Omental fat pad (tissue), 4 donors: ENCODE measurements at places on chromosomes 3 and 15. TPM values are rescaled to one million over a fixed set of nuclear protein-coding genes. Genes with fewer than 3 reads are reported as not detected.

Gene GOLGA8G
- total RNA-seq = not detected

Gene GNAT1
- total RNA-seq = not detected

DNA sequence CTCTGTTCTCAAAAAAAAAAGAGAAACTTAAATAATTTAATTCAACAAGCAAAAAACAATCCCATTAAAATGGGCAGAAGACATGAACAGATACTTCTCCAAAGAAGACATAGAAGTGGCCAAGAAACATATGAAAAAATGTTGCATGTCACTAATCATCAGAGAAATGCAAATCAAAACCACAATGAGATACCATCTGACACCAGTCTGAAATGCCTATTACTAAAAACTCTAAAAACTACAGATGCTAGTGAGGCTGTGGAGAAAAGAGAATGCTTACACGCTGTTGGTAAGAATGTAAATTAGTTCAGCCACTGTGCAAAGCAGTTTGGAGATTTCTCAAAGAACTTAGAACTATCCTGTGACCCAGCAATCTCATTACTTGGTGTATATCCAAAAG, 382.9 kb downstream of the OTOL1 start:
- DNase-seq = no peak

GRCh38 chr3:172103724-172104123, 64.3 kb downstream of the FNDC3B start:
- no peak for DNase-seq

GRCh38 chr3:114827495-114827894, 319.6 kb downstream of the ZBTB20 start:
- DNase-seq = no peak

DNA sequence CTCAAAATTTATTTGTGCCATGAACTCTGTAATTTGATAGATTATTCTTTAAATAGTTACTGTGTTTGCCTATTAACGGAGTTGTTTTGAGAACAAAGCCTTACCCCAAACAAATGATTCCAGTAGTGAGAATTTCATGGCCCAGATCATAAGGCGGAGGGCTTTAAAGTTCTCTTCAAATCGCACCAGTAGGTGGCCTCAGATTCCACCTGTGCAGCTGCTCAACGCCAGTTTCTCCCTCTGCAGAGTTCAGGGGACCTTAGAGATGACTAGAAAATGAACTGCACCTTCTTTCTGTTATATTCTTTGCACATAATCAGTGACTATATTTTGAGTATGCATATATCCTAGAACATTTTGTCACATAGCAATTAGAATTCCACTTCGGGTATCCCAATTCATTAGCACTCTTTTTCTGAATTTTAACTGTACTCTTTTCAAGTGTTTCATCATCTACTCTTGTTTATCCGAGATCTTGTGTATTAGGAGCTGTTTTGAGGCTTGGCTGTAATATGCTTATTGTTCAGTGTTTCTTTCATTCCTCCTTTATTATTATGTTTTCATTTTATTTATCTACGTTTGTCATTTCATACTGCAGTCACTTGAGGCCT, 232.6 kb upstream of the CHRM5 start:
- DNase-seq = no peak

DNA sequence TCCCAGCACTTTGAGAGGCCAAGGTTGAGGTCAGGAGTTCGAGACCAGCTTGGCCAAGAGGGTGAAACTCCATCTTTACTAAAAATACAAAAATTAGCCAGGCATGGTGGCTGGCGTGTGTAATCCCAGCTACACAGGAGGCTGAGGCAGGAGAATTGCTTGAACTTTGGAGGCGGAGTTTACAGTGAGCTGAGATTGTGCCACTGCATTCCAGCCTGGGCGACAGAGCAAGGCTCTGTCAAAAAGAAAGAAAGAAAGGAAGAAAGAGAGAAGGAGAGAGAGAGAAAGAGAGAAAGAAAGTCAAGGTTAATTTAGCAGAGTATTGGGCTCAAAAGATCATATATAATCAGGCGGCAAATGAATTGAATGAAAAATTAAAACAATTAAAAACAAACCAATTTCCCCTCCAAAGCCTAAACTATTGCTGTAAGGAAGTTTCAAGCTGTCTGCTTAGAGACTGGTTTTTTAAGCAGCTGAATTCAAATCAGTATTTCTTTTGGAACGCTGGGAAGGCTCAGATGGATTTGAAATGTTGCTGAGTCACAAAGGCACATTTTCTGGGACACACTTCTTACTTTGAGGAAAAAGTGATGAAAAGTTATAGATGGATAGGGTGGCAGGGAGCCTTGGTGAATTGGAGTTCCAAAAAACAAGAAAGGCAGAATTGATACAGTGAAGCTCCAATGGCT, 81.3 kb upstream of the BHLHE40 start:
- no peak for DNase-seq

DNA sequence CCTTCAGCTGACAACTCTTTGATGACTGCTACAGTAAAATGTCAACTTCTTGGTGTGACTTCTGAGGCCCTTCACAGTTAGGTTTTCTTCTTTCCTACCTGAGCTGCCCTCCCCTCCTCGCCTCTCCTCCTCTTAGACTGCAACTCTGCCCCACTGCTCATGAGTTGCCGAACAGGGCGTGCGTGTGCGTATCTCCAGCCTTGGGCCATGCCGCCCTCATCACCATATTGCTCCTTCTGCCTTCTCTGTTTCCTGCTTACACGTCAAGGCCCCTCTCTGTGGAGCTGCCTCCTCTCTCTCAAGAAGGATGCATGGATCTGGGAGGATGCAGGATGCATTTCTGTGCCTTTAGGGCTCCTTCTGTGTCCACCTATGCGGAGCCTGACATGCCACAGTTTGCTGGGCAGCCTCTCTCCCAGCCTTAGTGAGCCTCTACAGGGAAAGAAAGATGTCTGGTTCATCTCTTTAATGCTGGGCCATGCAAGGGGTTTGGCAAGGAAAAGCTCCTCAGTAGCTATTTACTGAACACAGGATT, 205.9 kb downstream of the RPLP1 start:
- DNase-seq = no peak

DNA sequence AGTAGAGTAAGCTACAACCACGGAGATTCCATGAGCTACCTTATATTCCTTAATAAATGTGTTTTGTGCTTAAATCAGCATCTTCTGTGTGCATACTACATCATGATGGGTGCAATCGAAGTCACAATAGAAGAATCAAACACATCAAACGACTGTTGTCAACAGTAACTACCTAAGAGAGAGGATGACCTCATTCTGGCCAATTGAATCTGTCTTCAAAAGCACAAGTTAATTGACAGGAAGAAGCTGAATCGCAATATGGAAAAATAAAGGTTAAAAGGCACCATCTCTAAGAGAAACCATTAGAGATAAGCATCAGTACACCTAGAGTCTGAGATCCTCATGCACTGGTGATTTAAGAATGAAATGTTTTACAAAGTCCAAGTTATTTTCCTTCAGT, 39.0 kb downstream of the CD200R1L start:
- DNase-seq = no peak
